ENCODE measurements at places on chromosomes 1 and 21. TPM values are rescaled to one million over a fixed set of nuclear protein-coding genes. Genes with fewer than 3 reads are reported as not detected.

The FCRL3 gene
- 4.5 TPM for total RNA-seq

The TRIM67 gene
- total RNA-seq: not detected

The ETNK2 gene
- total RNA-seq: 3.2 TPM

The NPHS2 gene
- total RNA-seq: not detected

The KIRREL1 gene
- not detected for total RNA-seq

The GRIK3 gene
- total RNA-seq: not detected

The ASCL5 gene
- total RNA-seq: 0.30 TPM

The CRABP2 gene
- 0.55 TPM for total RNA-seq

The RNU1-2 gene
- total RNA-seq: 3,866 TPM

The NCMAP gene
- total RNA-seq: not detected

The AQP10 gene
- not detected for total RNA-seq

The NGF gene
- not detected for total RNA-seq

The FBXO2 gene
- total RNA-seq: 5.1 TPM

The OR6K3 gene
- total RNA-seq: not detected

The MX2 gene
- total RNA-seq: 107 TPM

The CHIT1 gene
- total RNA-seq: 0.78 TPM

The CELA3B gene
- total RNA-seq: not detected

The PTAFR gene
- 1.7 TPM for total RNA-seq

The ZNF695 gene
- not detected for total RNA-seq

The VWA5B1 gene
- 0.17 TPM for total RNA-seq

The OLIG2 gene
- not detected for total RNA-seq

The BECN2 gene
- not detected for total RNA-seq

The DIPK1A gene
- total RNA-seq: 14.5 TPM

The KIAA1614 gene
- total RNA-seq: 0.12 TPM

The SEC16B gene
- total RNA-seq: not detected

The DR1 gene
- total RNA-seq: 71.9 TPM

The ZNF678 gene
- total RNA-seq: 10.2 TPM

The CHAF1B gene
- total RNA-seq: 1.3 TPM

The LRRIQ3 gene
- 2.2 TPM for total RNA-seq

The ANXA9 gene
- not detected for total RNA-seq

The KPRP gene
- total RNA-seq: not detected

The LAPTM5 gene
- total RNA-seq: 608 TPM

The UHMK1 gene
- 72.5 TPM for total RNA-seq

The RERE gene
- total RNA-seq: 104 TPM

The COL24A1 gene
- 0.09 TPM for total RNA-seq

The FTCD gene
- total RNA-seq: 1.7 TPM

The CYP4A11 gene
- not detected for total RNA-seq

The RPRD2 gene
- 60.0 TPM for total RNA-seq

The GPA33 gene
- 21.2 TPM for total RNA-seq

The TNN gene
- total RNA-seq: not detected

The PSMG1 gene
- 17.2 TPM for total RNA-seq

The WNT3A gene
- total RNA-seq: not detected

The LCE6A gene
- total RNA-seq: not detected

The USH2A gene
- not detected for total RNA-seq

The CR1L gene
- 0.19 TPM for total RNA-seq

The C1orf141 gene
- total RNA-seq: not detected

The PKLR gene
- not detected for total RNA-seq
